ENCODE measurements at places on chromosomes 13 and 19.

- no peak for DNase-seq
These were observed 949 bp downstream of the RAB3A start for GRCh38 chr19:18202778-18203407.

DNA sequence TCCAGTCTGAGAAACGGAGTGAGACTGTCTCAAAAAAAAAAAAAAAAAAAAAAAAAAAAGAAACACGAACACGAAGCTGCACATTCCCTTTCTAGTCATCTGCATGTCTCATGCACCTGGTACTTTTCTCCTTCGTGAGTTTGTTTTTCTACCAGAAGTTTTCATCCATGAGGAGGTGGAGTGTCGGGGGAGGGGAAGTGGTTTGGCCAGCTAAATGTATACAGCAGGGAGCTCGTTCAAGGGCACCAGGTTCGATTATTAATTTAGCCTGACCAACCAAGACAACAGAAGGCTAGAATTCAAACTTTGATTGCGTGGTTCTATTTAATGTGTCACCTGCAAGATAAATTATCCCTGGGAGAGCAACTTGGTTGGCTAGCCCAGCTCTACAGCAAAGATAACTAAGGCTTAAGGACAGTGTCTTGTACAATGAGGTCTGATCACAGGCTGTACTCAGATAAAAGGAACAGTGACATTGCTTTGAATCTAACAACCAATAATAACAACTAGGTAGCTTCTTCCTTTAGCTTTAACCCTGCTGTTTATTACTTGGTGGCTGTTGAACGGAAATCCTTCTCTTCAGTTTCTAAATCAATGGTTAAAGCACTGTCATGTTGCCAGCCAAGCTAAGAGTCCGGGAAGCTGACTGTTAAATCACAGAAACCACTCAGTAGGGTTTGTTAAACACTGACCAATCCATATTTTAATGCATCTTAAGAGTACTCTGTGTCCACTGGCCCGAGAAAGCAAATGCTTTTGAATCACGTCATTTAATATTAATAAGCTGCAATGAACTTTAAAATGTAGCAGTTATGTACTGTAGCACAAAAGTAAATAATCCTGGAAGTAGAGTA lies 98.4 kb upstream of the STARD13 start:
- DNase-seq, result no peak

DNA sequence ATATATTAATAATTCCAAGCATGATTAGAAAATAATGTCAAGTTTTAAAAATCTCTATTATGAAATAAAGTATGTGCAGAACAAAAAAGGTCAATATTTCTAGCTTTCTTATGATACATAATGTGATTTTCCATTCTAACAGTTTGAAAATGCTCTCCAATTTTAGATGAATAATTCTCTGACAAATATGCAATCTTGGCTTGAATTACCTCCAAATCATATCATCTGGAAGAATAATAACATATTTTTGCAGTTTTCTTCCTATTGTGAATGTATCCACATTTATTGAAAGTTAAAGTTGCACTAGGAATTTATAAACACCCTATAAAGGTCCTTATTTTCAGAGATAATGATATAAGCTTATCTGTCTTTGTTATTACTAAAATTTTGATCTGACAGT lies 548.5 kb upstream of the SLC10A2 start:
- no peak for DNase-seq

- peak; percentile 47 for DNase-seq
These were observed at the start of gene PTGIR for GRCh38 chr19:46624958-46625661. Gene PTGIR (minus strand): TSS chr19:46625089. CDS start chr19:46624225, 864 bp downstream.

- DNase-seq, result no peak
These were observed 236.9 kb downstream of the COL4A1 start for GRCh38 chr13:110070046-110070445.

DNA sequence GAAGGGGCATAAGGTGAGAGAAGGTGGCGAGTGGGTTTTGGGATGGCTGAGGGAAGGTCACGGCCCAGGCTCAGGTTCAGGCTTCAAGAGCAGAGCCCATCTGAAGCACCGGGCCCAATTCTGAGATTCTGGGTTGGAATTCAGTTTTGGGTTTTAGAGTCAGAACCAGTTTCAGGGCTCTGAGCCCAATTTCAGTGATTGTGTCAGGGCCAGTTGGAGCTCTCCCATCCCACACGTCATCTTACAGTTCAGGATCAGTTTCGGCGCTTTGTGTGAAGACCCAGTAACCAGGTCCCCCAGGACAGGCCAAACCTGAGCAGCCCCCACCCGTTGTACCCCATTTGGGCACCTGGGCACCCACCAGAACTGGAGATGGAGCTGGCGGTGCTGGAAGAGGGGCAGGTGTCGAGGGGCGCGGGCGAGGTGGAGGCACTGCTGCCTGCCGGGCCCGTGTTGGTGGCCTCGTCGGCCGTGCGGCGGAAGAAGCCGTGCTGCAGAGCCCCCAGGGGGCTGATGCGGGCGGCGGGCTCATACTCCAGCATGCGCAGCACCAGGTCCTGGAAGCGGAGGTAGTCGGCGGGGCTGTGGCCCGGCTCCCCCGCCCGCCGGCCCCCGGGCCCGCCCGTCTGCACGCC lies 7.5 kb downstream of the DYRK1B start:
- no peak for DNase-seq

DNA sequence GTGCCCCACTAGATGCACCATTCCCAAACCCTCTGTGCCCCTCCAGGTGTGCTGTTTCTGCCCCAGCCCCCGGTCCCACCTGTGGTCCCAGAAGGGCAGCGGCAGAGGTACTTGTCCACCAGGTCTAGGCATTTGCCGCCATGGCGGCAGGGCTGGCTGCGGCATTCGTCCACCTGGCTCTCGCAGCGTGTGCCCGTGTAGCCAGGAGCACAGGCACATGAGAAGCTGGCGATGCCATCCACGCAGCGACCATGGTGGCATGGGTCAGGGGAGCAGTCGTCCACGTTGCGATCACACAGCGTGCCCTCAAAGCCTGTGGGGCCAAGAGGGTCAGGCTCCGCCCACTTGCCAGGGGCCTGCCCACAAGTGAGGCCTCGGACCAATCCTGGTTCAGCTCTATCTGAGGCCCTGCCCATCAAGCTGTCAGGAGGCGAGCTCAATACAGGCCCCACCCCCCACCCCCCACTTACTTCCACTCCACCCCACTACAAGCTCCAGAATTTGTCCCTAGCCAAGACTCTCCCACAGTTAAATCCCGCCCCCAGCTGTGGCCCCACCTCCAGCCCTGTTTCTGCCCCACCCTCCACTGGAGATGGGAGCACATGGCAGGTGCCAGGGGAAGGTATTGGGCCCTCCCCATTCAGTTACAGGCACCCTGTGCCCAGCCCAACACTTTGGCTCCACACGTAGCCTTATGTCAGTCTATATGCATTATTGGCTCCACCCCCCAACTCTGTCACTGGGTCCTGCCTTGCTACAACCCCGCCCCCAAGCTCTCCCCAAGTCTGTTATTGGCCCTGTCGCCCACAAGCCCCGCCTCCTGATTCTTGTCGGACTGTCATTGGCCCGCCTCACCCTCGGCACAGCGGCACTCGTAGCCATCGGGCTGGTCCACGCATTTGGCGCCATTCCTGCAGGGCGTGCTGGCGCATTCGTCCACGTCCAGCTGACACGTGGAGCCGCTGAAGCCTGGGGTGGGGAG lies 13.5 kb downstream of the NOTCH3 start:
- DNase-seq, result no peak

DNA sequence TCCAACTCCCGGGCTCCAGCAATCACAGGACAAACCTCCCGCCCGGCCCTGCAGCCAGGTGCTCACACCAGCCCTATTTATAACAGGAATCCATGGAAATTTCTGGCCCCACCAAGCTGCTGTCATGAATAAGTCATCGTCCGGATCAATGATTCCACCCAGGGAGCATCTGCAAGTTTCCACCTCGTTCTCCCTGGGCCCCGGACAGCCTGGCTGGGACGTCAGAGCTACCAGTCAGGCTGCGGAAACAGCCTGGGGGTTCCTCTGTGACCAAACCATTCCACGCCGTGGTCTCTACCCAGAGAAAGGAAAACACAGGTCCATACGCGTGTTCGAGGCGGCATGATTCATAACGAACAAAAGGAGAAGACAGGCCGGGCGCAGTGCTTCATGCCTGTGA lies 20.7 kb upstream of the PTBP1 start:
- no peak for DNase-seq

DNA sequence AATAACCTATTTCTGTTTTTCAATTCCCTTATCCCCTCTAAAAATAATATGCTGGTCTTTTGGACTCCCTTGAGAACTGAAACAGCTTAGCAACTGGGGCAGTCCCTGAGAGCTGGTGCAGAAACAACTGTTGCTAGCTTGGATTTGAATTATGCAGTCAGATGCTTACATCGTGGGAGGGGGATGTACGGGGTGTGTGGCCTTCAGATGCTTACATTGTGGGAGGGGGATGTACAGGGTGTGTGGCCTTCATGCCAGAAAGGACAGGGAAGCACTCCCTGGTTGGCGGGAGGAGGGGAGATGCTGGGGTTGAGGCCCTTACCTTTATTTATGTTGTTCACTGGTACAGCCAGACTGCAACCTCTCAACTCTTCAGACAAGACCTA lies 25.6 kb downstream of the LRCH1 start:
- no peak for DNase-seq

GRCh38 chr13:32150794-32151193 lies 119.2 kb downstream of the FRY start:
- DNase-seq, result peak; percentile 85

GRCh38 chr13:33244210-33244906 lies 41.2 kb downstream of the STARD13 start:
- DNase-seq, result no peak

GRCh38 chr19:36255316-36255715 lies 40.4 kb downstream of the ZNF146 start:
- no peak for DNase-seq

GRCh38 chr13:42814868-42815267 lies 33.5 kb downstream of the FAM216B start:
- peak; percentile 89 for DNase-seq

DNA sequence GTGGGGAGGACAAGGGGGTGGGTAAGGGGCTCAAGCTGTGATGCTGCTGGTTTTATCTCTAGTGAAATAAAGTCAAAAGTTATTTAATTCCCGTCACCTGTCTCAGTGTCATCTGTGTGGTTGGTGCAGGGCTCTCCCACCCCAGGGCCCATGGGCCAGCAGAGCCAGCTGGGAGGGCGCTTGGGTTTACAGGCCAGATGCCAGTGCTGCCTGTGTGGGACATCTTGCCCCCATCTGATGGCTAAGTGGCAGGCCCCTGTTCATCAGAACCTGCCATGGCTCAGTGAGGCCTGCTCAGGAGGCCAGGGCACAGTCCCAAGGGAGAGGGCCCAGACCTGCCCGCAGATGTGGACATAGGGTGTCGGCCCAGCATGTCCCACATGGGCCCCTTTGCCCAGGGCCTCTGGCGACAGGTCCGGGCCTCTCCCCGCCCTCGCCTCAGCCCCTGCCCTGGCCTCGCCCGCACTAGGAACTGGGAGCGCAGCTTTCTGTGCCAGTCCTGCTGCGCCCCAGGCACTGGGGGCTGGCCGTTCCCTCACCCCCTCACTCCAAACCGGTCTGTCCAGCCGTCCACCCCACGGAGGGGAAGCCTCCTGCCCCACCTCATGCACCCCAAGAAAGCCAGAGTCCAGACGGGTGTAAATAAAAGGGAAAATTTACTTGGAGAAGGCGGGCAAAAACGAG lies 5.3 kb downstream of the ZNF296 start:
- no peak for DNase-seq

DNA sequence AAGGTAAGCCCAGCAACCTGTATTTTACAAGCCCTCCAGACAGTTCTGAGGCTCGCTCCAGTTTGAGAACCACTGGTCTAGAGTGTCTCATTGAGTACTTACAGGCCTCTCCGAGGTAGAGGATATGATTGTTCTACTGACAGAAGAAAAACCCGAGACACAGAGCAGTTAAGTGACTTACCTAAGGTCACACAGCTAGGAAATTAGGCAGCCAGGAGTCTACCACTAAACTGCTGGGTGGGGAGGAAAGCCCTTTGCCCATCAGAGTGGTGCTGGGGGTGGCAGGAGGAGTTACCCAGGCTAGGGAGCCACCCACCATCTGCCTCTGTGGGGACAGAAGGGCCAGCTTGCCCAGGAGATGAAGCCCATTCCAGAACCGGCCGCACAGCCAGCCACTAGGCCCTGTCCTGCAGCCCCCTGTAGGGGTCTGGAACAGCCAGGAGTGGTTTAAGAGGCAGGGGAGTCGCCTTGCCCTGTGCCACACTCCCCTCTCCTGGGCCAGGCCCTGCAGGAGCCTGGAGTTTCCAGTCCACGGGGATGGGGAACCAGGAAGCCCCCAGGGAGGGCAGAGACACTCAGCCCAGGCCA lies 703 bp downstream of the RASGRP4 start:
- no peak for DNase-seq

- no peak for DNase-seq
These were observed 291.1 kb upstream of the ARGLU1 start for GRCh38 chr13:106858903-106859532.

GRCh38 chr13:113973218-113974164 lies at the start of gene C13orf46:
Gene C13orf46 (minus strand): TSS chr13:113974076. CDS start chr13:113973997, 79 bp downstream.
- DNase-seq, result no peak

DNA sequence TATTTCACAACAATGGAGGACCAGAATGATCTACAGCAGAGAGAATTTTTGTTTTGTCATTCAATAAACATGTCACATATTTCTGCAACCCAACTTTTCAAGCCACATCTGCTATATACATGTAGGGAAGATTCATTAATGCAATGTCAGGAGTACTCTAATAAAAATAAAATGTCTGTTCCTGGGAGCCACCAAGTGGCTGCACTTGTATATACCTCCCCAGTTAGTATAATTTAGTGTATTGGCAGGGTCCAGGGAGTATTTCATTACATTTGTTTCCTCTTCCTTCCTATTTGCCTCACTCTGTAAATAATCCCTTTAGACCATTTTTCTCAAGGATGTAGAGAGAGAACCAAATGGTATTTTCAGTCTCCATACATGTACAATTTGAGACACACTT lies 1169.0 kb downstream of the DIAPH3 start:
- no peak for DNase-seq

DNA sequence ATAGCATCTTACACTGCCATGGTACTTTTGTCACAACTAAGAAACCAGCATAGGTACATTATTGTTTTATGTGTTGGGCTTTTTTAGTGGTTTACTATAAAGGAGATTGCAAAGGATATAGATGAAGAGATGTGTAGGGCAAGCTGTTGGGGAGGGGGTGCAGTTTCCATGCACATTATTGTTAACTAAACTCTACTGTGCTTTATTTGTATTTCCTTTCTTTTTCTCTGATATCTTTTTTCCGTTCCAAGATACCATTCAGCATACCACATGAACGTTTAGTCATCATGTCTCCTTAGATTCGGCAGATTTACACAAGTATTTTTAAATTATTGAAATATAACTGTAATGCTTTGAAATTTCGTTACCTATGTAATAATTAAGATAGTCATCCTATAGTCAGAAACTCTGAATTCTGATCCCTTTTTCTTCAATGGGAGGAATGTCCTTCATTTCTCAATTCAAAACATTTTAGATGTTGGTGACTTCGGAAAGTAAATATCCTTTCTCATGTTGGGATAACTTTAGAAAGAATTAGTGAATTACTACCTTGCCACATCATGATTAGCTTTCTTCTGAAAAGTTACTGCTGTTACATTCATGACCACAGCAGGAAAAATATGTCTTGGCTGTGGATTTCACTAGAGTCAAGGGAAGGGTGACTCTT lies 82.8 kb downstream of the FRY start:
- DNase-seq, result no peak

GRCh38 chr13:113623491-113624234 lies 34.3 kb downstream of the ATP4B start:
- no peak for DNase-seq

- DNase-seq, result no peak
These were observed 44.6 kb downstream of the ANKRD27 start for GRCh38 chr19:32630338-32630737.

Data from astrocyte (in vitro differentiated cells and primary cell).